ENCODE measurements at places on chromosomes 4 and X.

DNA sequence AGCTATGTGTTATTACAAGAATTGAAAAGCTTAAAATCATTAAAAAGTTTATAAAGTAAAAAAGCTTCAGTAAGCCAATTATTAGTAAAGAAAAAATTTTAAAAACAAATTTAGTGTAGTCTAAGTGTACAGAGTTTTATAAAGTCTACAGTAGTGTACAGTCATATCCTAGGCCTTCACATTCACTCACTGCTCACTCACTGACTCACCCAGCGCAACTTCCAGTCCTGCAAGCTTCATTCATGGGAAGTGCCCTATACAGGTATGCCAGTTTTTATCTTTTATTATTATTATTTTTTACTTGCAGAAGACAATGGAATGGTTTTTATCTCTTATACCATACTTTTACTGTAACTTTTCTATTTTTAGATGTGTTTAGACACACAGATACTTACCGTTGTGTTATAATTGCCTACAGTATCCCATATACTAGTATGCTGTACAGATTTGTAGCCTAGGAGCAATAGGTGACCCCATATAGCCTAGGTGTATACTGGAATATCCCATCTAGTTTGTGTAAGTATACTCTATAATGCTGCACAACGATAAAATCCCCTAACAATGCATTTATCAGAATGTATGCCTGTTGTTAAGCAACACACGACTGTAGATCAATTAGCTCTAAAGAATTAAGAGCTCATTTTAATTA lies 230.7 kb downstream of the DCLK2 start:
- DNase-seq: no peak

GRCh38 chr4:3022112-3022511 lies 52.2 kb downstream of the HTT-AS start:
- no peak for DNase-seq

DNA sequence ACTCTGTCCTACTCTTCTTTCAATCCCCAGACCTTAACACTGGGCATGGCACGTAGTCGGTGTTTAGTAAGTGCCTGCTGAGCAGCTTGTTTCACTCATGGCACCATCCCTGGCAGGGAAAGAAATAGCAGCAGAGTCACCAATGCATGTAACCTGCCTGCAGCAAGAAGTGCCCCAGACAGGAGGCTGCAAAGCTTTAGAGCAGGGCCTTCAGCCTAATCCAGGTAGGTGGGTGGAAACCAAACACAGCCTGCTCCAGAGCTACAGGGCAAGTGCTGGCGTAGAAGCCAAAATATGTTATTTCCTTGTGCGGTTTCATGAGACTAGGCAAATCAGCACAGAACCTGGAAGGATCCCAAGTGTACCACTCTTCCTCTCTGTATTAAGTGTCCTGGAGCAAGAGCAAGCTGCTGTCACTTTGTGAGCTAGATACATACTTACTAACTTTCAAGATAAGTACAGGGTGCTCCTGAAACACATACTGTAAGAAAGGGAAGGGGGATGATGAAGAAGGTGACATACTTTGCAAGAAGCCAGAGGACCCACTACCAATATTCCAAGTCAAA lies 5.5 kb downstream of the PROM1 start:
- no peak for DNase-seq

- no peak for DNase-seq
Measured at GRCh38 chr4:128649575-128650205, 159.8 kb upstream of the JADE1 start.

- DNase-seq: no peak
Measured at GRCh38 chr4:2105559-2105958, 46.4 kb downstream of the NAT8L start.

All from activated effector memory CD4-positive, alpha-beta T cell treated with Interleukin-2 at 50 U/mL for 16 hours (primary cell).